Vagina (tissue), 2 donors: ENCODE measurements at places on chromosomes 4 and X. TPM values are rescaled to one million over a fixed set of nuclear protein-coding genes. Genes with fewer than 3 reads are reported as not detected.
A peak's percentile ranks its signal among the peaks of the same experiment; 100 is the strongest.

Gene NDST3
- 0.74 TPM for total RNA-seq

Gene BEX4
- 32.7 TPM for total RNA-seq

Gene GLOD5
- not detected for total RNA-seq

Gene CLGN
- total RNA-seq, result not detected

Gene KLHL15
- total RNA-seq, result 9.8 TPM

Gene RHOXF1
- total RNA-seq, result not detected

Gene DDX60
- 7.4 TPM for total RNA-seq

Gene MAGED4
- total RNA-seq, result 2.7 TPM

DNA sequence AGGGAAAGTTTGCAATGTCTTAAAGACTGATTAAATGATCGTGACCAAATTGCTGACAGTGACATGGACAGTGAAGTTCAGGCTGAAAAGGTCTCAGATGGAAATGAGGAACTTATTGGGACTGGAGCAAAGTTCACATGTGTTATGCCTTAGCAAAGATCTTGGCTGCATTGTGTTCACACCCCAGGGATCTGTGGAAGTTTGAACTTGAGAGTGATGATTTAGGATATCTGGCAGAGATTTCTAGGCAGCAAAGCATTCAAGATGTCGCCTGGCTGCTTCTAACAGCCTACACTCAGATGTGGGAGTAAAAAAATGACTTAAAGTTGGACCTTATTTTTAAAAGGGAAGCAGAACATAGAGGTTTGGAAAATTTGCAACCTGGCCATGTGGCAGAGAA lies 21.4 kb downstream of the SCARB2 start:
- DNase-seq, result no peak

GRCh38 chr4:169407217-169407845 lies 136.6 kb upstream of the SH3RF1 start:
- DNase-seq, result no peak

DNA sequence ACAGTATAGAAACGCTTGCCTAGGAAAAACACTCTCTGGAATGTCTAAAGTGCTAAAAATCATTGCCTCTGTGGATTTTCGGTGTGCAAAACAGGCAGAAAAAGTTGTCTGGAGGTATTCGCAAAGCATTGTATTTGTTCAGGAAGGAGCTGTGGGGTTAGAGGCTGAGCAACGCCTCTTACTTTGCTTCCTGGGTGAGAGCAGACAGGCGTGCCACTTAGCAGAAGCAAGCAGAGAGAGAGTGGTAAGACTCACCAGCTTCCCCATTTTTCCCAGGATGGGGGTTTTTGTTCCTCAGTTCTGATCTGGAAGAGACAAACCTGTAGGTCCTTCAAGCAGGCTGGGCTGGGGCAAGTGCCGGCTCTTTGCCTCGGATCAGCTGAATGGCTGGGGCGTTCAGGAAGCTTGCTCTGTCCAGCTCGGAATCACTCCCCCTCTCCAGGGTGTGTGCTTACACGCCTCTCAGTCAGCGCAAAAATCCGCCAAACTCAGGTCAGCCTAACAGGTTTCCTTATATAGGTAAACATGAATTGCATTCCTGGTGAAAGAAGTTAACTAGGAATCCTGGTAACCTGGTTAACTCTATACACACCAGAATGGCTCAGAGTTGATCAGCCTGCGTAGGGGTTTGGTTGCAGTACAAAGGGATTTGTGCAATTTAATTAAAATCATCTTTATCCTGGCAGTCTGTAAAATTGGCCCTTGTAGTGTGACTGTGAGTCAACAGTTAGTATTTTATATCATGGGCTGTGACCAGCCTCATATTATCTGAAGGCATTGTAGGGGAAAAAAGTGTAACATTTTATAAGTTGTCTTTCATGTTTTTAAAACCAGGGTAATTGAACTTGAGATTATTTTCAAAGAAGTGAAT lies 213.1 kb upstream of the MID1 start:
- peak; percentile 87 for DNase-seq

DNA sequence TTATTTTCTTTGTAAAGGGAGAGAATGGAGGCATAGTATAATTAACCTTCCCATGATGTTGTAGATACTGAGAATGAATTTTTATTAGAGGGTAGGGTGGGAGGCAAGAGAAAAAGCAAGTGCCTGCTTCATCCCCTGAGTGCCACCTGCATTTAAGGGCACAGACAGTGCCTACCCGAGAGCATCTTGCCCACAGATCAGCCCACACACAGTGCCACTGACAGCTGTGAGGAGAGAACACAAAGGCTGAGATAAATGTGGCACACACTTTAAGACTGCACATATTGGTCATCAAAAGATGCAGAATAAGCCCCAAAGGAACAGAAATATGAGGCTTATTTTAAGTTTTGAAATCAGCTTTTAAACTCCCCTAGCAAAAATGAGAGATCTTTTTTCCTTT lies 250.8 kb downstream of the SLC39A8 start:
- DNase-seq, result no peak

DNA sequence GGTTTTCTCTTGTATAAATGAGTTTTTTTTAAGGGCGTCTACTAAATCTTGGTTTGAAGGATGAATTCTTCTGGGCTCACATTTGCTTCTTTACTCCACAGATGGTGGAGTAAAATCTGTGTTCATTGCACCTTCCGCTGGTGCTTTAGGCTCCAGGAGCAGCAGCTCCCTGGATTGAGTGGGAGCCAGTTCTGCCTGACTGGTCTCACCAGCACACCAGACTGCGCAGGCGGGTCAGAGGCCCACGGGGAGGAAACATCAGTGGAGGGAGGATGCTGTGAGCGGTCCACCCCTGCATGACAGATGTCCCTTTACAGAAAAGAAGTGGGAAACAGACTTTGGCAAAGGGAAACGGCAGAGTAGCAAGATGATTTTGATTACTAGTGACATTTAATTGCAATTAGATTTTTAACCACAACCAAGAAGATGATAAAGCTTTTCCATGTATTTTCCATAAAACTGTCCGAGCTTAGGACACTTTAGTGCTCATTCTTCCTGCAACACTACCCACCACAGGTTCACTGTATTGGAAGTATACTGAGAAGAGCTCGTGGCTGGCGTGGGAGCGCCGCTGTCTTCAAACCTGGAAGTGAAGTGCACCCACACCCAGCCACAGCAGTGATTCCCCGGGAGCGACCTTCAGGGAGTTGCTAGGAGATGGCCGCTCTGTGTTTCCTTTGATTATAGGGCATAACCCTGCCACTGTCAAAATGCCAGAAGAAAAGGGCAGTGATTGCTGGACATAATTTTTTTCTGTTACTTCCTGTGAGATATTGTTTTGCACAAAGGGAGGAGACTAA lies 95.2 kb downstream of the SORBS2 start:
- no peak for DNase-seq

GRCh38 chr4:139458543-139458942 lies 4.6 kb downstream of the RAB33B start:
- DNase-seq, result no peak

DNA sequence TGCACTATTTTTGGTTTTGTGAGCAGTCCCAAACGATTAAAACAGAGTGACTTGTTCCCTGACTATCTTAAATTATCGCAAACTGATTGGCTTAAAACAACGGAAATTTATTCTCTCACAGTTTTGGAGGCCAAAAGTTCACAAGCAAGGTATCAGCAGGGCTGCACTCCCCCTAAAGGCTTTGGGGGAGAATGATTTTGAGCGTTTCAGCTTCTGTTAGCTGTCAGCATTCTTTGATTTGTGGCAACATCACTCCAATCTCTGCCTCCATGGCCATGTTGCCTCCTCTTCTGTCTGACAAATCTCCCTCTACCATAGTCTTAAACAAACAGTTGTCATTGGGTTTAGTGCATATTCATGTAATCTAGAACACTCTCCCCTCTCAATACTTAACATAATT lies 459.6 kb upstream of the ATOH1 start:
- DNase-seq, result no peak

GRCh38 chr4:118915468-118915867 lies 26.8 kb downstream of the SYNPO2 start:
- DNase-seq, result no peak

- no peak for DNase-seq
Measured at GRCh38 chr4:155495572-155496293, 119.0 kb upstream of the MAP9 start.

- DNase-seq, result no peak
Measured at GRCh38 chr4:147160908-147161513, 215.3 kb upstream of the TTC29 start.

GRCh38 chrX:18119856-18120255 lies 100.8 kb downstream of the BEND2 start:
- DNase-seq, result no peak

GRCh38 chr4:114271031-114271430 lies 291.6 kb upstream of the ARSJ start:
- DNase-seq, result no peak

GRCh38 chrX:18753631-18754030 lies 46.2 kb downstream of the PPEF1 start:
- DNase-seq, result no peak

DNA sequence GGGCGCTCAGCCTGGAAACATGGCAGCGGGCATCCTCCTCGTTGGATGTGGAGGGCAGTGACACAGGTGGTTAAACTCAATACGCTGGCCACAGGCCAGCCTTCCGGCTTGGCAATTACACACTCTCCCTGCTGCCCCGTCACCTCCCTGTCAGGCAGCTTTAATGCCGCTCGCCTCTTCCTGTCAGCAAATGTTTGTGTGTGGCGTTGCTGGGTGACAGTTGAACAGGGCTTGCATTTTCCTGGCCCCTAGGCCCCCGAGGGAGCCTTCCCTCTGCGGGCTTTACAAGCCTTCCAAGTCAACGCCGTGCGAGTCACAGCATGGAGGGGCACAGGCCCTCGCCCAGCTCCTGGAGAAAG lies 620.0 kb downstream of the BCOR start:
- no peak for DNase-seq

DNA sequence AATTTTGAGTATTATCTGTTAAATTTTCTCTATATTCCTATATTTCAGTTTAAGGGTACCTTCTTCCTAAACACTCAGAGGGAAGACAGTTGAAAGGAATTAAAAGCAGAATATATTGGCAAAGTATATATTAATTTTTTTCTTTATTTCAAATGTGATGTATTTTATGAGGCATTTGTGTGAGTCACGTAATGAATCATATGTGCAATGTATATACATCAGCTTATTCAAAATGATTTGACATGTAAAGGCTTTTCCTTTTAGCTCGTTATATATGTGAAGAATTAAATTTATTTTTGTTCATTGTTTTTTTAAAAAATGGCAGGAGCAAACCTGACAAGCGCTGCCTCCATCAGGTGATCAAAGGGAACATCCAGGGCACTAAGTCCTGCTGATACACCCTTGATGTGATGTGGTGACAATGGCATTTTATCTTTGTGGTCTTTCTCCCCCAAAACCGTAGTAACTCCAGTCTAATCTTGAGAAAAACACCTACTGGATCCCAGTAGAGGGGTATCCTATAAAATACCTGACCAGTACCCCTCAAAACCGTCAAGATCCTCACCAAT lies 8.9 kb downstream of the WWC2 start:
- DNase-seq, result no peak

DNA sequence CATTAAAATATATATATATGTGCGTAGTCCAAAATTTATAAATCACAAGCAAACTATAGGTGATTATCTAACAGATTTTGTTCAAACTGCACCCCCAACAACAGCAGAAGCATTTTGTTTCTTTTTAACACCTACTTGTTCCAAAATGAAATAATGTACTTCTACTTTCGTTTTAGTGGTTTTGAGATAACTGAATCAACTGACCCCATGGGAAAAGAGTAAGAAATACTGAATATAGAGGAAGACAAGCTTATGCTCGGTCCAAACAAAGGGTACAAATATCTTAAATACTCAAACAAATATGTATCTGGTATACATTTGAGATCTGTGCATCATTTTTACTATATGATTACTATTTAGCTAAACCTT lies 22.4 kb downstream of the MAP7D3 start:
- DNase-seq, result no peak

DNA sequence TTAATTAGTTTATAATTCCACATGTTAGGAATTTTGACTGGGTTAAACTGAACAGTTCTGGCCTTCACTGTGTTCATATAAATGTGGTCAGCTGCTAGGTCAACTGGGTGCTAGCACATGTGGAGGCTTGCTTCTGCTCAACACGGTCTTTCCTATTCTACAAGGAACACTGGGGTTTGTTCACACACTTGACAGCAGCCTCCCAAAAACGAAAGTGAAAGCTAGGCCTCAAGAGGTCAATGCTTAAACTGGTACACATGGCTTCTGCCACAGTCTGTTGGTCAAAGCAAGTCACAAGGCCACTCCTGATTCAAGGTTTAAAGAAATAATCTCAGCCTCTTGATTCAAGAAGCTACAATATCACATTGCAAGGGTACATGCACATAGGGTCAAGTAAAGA lies 126.5 kb downstream of the QDPR start:
- DNase-seq, result no peak

DNA sequence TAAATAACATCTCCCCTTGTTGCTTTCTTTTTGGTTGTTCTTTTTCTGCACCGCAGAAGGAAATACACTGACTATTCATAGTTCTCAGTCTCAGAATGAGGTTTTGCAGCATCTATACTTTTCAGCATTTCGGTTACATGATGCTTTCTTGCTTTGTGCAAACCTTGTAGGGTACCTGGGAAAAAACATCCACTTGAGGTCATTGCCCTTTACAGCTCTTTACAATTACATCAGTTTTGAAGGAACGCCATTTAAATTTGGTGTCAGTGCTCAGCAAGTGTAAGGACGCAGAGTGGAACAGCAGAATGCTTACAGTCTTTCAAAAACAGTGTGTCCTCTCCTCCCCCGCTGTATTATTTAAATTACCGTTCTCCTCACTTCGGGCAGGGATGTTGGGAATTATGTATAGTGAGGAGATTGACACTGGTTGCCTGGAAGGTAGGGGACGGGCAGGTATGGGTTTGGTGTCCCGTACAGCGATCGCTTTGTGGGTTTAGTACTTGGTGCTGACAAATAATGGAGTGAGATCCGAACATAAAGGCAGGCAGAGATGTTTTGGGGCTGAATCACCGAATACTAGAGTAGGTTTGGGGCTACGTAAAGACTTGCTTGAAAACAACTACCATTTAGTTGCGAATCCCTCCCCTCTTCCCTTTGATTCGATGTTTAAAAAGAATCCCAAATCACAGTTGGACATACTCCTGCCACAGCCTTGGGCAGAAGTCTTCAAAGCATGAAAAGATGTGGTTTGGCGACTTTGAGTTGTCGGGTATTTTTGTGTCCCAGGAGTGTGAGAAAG lies 2.0 kb upstream of the NKX3-2 start:
- no peak for DNase-seq

GRCh38 chrX:43679778-43680177 lies 23.7 kb downstream of the MAOA start:
- no peak for DNase-seq

GRCh38 chr4:152258804-152259708 lies 276.8 kb downstream of the FBXW7 start:
- no peak for DNase-seq

- no peak for DNase-seq
Measured at GRCh38 chr4:153595894-153596601, 88.0 kb upstream of the TLR2 start.

- no peak for DNase-seq
Measured at GRCh38 chrX:38206036-38206435, 14.6 kb downstream of the SRPX start.

DNA sequence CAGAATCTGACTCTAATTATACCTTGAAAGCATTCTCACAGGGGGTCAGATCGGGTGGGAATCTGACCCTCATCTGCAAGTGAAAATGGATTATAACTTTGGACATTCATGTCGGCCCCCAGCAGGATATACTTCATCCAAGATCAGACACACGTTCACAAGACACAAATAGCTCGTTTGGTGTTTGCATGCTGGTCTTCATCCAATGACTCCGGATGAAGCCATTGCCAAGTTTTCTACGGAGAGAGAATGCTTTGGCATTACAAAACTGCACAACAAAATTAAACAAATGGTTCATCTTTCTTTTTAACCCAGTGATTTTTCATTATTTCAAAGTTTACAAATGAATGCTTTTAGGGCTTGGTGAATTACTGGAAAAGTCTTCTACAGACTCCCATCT lies 105.5 kb downstream of the MID1 start:
- no peak for DNase-seq
